Activated CD4-positive, CD25-positive, alpha-beta regulatory T cell treated with anti-CD3 and anti-CD28 coated beads, Interleukin-2, amount 50 U/mL, for 72 hours (primary cell): ENCODE measurements at places on chromosomes 7 and 10.

DNA sequence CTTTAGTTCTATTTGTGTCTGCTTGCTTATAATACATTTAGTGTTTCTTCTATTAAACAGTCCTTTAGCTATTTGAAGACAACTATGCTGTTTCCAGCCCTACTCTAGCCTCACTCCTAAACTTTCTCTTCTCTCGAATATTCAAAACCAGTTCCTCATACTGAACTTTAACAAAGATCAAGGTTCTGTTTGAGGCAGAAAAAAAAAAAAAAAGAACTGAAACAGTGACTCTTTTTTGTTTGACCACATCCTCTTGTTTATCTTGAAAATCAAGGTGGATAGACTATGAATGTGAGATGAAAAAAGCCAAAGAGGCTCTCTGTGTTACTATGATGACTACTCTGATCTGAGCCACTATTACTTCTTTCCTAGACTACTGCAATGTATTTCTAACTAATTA is 154.3 kb downstream of the ZNF365 start:
- DNase-seq: no peak

DNA sequence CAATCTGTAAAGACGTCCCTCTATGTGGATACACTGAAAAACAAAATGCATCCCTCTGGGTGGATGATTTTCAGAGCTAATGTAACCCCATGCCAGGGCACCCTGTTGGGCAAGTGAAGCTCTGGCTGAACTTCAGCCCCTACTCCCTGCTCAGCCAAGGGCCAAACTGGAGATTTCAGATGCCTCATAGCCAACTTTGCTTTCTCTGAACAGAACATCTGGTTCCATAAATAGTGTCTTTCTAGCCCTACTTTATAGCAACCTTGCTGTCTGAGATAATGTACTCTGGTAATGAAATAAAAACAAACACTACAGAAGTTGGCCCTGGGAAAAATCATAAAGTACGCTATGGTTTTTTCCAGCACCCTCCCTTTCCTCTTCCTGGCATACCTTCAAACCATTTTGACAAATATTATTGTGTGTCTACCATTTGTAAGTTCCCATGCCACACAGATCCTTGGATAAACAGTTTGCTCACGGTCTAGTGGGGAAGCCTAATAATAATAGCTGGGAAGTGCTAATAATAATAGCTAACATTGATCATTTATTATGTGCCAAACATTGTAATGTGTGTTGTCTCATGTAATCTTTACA is 3.4 kb downstream of the ENTPD1 start:
- no peak for DNase-seq

DNA sequence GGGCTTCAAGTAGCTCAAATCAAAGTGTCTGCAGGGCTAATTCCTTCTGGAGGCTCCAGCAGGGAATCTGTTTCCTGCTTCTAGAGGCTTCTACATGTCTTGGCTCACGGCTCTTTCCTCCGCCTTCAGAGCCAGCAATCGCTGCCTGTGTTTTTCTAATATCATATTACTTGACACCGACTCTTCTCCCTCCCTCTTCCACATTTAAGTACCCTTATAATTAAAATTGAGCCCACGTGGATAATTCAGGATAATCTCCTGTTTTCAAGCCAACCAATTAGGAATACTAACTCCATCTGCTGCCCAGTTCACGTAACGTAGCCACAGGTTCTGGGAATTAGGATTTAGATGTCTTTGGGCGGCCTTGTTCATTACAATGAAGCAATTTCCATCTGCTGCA is 372.2 kb downstream of the DPP6 start:
- DNase-seq: no peak

DNA sequence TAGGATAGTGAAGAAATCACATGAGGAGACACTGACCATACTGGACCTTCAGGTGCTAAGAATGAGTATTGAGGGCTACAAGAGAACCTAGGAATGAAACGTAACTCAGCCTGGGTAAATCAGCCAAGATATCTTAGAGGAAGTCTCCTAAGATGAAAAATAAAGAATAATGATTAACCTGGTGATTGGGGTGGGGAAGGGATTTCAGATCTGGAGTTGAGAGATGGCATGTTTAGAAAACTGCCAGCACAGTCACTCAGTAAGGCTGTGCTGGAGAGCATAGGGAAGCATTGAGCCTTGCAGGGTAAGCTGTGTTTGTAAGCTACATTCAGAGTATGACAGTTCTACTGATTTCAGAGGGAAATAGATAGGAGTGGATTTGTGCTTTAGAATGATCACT is 1.9 kb upstream of the MALRD1 start:
- DNase-seq: no peak

DNA sequence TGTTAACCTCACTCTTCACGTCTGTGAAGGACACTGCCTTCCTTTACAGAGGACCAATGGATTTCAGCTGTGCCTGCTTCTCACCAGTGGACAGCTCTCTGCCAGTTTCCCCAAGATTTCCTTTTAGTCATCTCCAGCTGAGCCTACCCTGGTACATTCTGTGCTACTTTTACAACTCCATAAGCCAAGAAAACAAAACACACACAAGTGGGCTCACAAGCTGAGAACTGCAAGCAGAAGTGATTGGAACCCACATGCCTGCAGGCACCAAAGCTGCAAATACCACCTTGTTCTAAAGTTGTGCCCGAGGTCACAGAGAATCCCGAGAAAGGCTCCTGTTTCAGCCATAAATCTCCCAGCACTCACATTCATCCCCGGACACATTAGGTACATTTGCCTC is 636.8 kb downstream of the PHTF2 start:
- no peak for DNase-seq

DNA sequence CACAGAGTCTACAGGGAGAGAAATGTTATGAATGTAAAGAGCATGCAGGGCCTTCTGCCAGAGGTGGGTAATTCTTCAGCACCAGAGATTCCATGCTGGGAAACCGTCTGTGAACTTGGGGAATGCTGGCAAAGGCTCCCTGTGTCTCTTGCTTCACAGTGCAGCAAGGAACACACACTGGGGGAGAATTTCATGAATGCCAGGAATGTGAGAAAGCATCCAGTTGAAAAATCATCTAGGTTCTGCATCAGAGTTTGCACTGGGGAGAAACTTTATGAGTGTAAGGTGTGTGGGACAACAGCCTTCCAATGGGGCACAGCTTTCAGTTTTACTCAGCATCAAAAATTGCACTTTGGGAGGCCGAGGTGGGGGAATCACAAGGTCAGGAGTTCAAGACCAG is 224.3 kb upstream of the IGFBP3 start:
- DNase-seq: no peak

DNA sequence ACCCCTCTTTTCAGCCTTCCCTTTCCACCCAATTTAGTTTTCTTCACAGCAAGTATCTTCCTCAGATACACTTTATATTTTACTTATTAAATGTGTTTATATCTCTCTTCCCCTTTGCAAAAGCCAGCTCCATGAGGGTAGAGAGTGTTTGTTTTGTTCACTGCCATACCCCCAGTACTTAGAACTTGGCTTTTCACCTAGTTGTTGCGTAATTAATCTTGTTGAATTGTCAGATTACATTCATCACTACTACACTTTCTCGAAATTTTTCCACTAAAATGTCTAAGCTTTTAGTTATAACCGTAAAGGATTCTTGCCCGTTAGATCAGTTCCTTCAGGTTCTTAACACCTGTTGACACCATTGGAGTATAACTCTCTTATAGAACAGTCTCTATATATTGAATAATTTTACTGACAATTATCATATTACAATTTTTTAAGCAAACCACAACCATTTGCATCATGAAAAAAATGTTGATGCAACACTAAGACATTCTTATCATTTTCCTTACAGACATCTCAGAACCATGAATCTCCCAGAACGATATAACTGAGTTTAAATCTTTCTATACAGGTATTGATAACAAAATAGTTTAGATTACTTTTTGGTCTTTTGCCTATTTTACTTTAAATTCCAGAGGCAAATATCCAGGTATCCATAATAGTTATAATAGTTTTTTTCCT is 29.9 kb downstream of the VWDE start:
- no peak for DNase-seq

GRCh38 chr10:2038036-2038435 is 300.7 kb upstream of the ADARB2 start:
- no peak for DNase-seq

GRCh38 chr7:90503367-90503766 is 33.9 kb downstream of the PTTG1IP2 start:
- DNase-seq: no peak

DNA sequence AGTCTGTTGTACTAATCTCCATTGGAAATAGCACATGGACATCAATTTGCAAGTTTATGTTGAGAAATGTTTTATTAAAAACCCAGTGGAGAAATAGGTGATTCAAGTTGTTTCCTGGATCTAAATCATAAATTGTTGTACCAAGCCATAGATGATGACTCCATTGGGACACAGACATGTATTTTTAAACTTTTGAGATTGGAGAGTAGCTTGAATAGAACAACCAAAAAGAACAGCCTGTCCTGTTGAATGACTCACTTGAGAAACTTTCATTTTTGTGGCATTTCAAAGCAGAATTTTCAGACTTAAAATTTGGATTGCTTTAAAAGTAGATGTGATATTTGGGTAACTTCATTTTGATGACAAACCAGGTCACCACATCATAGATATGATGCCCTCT is 197.5 kb downstream of the GPAM start:
- no peak for DNase-seq

DNA sequence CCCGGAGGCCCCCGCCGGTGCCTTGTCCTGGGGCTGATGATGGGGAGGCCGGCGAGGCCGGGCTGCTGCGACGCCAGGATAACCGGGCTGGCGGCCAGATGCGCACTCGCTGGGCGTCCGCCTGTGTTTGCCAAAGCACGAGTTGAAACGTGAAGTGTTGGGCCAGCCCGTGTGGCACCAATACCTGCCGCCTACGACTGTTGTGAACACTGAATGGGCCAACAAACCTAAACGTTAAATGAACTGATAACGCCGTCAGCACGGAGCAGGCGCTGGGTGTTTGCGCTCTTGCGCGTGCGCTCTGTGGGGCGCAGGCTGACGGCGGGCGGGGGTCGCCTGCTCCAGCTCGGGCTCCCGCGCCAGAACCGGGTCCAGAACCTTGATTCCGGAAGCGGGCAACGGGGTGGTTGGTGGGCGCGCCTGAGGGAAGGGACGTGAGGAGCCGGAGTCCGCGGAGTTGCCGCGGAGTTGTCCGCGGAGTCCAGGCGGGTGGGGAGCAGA is 658 bp downstream of the CYP2E1 start:
- no peak for DNase-seq

DNA sequence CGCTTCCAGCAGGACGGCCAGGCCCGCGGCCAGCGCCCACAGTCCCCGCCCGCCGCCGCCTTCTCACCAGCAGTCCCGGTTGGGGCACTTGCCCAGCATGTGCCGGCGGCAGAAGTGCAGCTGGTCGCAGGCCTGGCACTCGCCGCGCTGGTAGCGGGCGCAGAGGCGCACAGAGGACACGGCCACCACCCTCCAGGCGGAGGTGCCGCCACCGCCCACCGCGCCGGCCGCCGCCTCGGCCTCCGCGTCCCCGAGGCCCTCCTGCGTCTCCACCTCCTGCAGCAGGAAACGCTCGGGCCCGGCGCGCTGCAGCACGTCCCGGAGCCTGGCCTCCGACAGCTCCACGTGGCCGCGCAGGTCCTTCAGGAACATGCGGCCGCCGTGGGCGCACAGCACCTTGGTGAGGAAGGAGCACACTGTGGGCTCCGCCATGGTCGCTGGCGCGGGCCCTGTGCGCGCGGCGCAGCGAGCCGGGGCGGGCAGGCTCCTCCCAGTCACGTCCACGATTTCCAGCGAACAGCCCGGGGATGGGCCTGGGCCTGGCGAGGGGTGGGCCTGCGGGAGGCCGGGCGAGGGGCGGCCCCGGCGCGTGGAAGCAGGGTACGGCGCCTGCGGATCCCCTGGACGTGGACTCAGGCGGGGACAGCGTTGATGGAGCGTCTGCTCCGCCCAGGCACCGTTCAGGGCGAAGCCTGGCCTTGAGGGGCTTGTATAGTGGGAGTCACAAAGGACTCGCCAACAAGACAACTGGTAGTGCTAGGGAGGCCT is at the start of gene ZC3HAV1L:
Gene ZC3HAV1L (minus strand): TSS at position 457 of the 768 bp plus-strand sequence. CDS start 25 bp downstream, at position 432.
- DNase-seq: peak; percentile 51

DNA sequence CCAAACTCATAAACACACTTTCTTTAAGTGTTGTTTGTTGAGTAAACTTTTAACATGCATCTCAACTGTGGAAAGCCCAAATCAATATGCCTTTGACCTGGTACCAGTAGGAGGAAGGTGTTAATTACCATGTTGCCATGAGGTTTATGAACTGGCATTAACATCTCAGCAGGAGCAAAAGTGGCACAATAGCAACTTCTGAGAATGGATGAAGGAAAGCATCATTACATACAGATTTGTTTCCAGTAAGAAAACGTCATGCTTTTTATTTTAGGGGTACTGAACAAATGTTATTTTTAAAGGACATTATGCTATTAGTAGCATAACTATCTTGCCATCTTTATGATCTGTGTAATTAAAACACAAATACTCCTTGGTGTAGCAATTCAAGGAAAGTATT is 51.1 kb downstream of the ARMC3 start:
- DNase-seq: no peak

- DNase-seq: no peak
Measured at GRCh38 chr10:113454341-113455061, 98.4 kb upstream of the HABP2 start.
